ENCODE measurements at places on chromosomes 4 and X.

DNA sequence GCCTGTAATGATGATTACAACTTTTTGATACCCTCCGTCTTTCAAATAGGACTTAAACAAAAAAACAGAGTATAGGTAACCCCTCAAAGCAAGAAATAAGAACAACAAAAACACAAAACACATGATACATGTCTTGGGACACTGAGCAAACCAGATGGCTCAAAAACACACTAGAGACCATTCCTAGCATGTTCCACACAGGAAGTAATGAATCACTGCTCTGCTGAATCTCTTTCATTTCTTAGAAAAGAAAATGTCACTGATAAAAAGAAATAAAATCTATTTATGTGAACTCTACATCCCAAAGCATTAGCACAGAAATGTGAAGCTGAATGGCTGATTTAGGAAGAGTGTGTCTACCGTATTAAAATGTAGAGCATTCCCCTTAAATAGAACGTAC is 134.5 kb upstream of the IL15 start:
- peak; percentile 4 for DNase-seq

GRCh38 chr4:138405466-138405891 is 163.3 kb upstream of the SLC7A11 start:
- DNase-seq = no peak

DNA sequence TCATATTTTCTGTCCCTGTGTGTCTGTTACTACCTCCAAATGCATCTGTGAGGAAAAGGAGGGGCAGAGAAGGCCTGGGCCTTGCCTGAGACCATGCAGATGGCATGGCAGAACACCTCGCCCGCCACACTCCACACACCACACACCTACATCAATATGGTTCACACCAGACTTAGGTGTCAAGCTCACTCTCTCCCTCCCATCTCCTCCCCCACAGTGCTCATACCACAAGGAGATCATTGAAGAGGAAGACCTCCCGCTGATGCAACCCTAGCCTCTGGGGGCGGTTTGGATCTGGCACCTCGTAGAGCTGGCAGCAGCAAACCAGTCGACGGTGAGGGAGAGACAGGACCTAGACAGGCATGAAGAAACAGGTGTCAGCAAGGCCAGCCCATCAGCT is 16.6 kb upstream of the KDM5C start:
- DNase-seq = no peak

DNA sequence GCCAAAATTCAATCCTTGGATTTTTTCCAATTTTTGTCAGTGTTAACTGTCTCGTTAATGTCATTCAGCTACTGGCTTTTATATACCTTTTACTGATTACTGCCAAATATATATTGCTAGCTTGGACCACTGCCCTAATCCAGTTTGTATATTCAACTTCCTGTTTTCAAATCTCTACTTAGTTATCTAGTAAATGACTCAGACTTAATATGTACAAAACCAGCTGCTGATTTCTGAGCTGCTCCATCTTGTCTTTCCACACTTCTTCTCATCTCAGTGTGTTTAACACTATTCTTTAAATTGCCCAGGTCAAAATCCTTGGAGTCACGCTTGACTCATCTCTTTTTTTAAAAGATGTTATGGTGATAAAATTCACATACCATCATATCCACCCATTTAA is 1196.7 kb downstream of the RAPGEF2 start:
- no peak for DNase-seq

DNA sequence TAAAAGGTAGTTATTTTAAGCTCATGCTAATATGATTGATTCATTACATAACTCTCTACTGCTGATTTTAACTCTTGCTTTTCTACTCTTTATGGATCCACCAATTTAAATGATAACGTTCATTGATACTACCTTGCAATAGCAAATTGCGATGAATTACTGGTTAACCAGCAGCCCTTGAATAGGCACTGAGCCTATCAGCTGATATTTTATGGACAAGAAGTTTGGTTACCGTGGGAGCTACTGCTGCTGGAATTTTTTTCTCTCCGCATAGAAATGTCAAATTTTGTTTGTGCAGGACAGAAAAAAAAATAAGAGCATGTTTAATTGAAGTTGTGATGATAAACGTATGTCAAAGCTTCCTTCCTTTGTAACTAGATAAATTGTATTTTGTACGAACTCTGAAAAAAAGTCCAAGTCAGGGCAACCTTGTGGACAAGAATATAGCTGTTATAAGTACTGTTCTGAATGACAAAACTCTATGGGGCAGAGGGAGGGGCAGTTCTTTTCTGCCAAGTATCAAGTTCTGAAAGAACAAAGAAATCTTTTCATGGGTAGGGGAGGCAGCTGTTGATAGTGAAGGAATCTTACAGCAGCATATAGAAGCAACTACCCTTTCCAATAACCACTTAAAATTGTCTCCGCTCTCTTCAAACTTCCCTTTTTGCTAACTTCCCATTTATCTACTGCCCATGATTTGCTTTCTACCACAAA is 434.9 kb upstream of the PABPC4L start:
- DNase-seq = no peak

GRCh38 chr4:107432451-107432850 is 287.6 kb downstream of the PAPSS1 start:
- no peak for DNase-seq

- DNase-seq = no peak
Measured at GRCh38 chr4:37317104-37317643, 72.6 kb downstream of the NWD2 start.

- DNase-seq = no peak
Measured at GRCh38 chr4:100269446-100269845, 79.2 kb upstream of the DDIT4L start.

- DNase-seq = no peak
Measured at GRCh38 chrX:48934581-48935300, 15.9 kb upstream of the PIM2 start.
